ENCODE measurements at places on chromosomes 12 and 14.

DNA sequence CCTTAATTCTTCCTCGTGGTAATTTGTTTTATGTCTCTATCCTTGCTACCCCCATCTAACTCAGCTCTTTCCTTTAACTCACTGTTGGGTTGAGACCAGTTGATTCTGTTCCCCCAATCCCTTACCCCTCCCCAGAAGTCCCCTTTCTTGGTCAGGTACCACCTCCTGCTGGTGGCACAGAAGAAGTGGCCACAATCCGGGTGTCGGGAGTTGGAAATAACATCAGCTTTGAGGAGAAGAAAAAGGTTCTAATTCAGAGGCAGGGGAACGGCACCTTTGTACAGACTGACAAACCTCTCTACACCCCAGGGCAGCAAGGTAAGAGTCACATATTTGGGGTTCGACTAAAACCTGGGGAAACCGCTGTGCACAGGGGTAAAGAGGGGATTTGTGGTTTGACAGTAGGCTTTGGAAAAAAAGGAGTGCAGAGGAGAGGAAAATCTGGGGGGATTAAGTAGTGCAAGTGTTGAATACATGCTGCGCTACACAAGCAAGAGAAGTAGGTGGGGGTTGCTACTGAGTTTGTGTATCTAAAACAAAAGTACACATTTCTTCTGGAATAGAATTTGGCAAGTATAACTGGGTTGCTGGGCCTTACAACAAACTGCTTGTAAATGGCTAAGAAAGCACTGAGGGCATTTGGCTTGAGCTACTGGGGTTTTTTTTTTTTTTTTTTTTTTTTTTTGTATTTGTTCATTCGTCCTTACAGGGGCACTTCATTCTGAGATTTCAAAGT lies 1.3 kb downstream of the A2ML1 start:
- DNase-seq, result no peak

- no peak for DNase-seq
Observed at GRCh38 chr14:89899917-89900663, 54.4 kb downstream of the EFCAB11 start.

DNA sequence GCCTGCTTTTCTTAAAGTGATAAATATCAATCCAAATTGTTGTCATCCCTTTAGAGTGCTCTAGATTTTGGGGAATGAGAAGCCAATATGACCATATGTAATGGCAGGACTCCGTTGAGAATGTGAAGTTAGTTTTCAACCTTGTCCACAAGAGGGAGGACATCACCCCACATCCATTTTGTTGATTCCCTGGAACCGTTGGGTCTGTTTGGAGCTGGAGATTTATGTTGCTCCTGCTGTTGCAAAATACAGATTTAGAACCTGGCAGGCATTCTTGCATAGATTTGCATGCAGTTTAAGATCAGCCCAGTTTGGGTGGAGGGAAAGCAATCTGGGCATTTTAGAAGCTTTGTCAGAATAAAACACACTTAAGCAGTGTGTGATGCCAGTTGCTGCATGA lies 620.1 kb downstream of the NRXN3 start:
- no peak for DNase-seq

GRCh38 chr12:117551665-117552064 lies 190.2 kb upstream of the NOS1 start:
- no peak for DNase-seq

All from Right ventricle myocardium superior (tissue), 1 donor.